ENCODE measurements at places on chromosomes 7 and 10. TPM values are rescaled to one million over a fixed set of nuclear protein-coding genes. Genes with fewer than 3 reads are reported as not detected.

The C7orf57 gene
- 0.71 TPM for total RNA-seq

The NKX1-2 gene
- total RNA-seq: not detected

The FANK1 gene
- 0.46 TPM for total RNA-seq

DNA sequence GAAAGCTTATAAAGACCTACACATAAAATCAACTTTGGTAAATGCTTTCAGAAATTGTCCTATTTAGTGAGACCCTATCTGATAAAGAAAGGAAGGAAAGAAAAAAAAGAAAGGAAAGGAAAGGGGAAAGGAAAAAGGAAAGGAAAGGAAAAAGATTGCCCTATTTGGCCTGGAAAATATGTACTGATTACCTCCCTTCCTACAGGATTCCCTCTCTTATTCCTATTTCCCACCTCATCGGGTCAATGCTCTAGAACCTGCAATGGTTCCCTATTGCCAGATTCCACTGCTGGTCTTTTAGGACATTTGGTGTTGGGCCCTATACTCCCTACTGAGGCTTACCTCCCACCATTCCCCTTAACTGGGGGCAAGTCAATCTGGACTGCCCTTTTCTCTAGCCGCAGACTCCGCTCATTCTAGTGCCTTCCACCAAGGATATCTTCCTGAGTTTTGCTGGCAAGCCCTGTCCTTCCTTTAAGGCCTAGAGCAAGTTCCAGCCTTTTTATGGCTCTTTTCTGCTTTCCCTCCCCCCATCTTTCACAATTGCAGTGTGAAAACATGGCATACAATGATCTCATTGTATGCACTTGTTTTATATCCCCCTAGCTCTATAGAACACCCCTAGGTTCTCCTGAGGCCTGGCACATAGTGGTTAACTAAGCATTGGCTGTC is 4.4 kb downstream of the DDIT4 start:
- DNase-seq: no peak

GRCh38 chr7:359226-359765 is 69.3 kb downstream of the FOXL3 start:
- DNase-seq: no peak
